ENCODE measurements at places on chromosomes 13 and 19.

DNA sequence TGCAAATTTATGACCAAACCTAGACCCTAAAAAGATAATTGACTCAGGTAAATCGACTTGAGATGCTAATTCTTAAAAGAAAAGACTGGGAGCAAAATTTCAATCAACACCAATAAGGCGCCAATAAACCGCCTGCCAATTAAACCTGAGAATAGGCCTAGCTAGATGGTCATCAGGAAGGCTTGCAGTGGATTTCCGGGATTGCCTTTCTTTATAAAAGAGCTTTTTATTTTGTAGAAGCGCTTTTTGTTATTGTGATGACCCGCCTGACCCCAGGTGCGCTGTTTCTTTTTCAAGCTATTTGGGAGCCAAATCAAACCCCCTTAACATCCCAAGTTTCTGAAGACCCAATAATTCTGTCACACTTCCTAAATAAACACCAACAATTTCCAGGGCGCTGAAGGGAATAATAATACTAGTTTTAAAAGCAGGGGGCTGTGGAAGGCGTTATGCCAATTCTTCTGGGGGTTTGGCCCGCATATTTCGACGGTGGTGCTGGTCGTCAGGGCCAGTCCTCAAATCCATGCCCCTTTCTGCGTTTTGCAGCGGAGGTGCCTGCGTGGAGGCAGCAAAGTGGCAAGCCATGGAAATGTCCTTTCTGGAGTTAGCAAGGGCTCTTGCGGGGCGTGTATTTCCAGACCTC lies 2.9 kb upstream of the ZIC5 start:
- DNase-seq: no peak

GRCh38 chr13:70634893-70635292 lies 526.6 kb upstream of the KLHL1 start:
- no peak for DNase-seq

DNA sequence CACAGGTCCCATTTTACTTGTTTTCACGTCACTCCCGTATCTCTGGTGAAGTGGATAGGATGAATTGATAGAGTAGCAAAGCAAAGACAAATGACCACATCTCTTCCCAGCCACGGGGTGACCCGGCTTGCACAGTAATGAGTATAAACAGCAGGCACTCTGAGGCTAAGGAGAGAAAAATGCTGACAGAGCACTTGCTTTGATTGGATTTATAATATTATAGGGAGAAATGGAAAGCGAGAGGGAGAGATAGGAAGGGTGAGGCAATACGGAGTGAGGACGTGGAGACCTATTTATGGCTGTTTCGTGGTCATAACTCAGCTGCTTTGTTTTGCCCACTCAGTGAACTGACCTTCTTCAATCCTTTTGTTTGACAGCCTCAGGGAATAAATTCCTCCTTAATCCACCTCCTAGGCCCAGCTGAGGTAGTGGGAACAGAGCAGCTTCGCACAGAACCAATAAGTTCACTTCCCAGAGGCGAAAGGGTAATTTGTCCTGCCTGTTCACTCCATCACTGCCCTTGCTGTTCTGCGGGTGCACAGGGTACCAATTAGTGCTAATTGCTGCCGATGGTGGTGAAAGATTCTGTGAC lies 68.6 kb downstream of the ERCC5 start:
- no peak for DNase-seq

GRCh38 chr13:113507505-113508345 lies 17.2 kb upstream of the DCUN1D2 start:
- no peak for DNase-seq

DNA sequence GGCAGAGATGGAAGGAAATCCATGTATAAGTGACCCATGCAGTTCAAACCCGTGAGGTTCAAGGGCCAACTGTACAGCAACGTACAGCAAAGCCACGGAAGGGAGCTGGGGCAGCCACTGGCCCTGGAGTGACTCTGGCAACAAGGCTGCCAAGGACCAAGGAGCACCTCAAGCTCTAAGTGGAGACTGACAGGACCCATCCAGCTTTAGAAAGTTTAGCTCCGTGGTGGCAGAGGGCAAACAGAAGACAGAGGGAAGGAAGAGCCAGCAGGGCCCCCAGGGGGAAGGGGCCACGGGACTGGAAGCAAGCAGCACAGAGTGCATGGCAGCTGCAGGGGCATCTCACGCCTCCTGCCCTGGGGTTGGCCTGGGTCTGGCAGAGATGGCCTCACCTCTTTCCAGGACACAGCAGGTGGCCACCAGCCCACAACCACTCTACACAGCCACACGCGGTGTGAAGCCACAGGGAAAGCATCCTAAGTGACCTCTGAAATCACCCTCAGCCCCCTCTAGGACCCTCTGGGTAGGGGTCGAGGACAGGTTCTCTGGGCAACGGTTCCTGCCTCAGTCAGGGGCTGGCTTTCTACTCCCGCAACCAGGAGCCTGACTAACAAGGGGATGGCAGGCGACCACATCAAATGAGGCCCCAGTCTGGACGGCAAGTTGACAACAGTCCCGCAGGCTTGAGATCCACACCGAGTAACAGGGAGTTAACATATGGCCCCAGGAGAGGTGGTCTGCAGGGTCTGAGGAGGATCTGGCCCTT lies 3.8 kb downstream of the MIER2 start:
- no peak for DNase-seq

DNA sequence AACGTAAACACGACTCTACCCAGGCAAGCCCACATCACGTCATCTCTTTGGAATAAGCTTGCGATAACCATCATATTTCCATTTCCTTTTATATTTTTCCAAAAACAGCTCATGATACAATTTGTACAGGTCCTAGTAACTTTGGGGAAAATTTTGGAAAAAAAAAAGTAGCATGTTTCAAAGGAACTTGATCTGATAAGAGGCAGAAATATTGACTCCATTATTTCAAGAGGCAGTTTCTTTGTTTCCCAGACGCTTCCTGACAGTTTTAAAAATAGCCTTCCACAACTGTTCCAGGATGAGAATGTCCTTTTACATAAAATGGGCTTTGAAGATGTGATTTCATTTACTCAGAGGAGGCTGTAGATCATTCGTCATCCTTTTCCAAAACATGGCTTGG lies 23.1 kb downstream of the KLF2 start:
- no peak for DNase-seq

DNA sequence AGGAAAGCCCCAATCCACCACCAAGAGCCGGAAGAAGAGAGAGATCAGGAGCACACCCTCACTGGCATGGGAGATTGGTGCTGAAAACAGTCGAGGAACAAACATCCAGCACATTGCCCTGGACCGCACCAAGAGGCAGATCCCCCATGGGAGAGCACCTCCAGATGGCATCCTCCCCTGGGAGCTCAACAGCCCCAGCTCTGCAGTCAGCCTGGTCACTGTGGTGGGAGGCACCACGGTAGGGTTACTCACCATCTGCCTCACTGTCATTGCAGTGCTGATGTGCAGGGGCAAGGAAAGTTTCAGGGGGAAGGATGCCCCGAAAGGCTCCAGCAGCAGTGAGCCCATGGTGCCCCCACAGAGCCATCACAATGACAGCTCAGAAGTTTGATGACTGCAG lies 110.2 kb downstream of the STOML3 start:
- DNase-seq: no peak

DNA sequence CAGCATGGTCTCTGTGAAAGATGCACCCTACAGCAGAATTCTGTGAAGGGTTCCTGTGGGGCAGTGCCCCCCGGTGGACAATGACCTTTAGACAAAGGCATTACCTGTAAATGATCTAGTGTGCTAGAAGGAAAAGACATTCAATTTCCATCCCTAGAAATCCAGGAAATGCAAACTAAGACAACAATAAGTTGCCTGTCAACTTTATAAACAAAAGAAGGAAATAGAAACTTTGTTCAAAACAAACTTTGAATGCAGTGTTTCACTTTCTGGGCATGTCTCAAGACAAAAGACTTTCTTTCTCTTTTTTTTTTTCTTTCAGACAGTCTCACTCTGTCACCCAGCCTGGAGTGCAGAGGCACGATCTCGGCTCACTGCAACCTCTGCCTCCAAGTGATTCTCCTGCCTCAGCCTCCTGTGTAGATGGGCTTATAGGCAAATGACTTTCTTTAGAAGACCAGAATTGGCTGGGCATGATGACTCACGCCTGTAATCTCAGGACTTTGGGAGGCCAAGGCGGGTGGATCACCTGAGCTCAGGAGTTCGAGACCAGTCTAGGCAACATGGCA lies 15.5 kb downstream of the TEX101 start:
- DNase-seq: no peak

GRCh38 chr13:73873940-73874830 lies 260.0 kb downstream of the KLF12 start:
- no peak for DNase-seq

DNA sequence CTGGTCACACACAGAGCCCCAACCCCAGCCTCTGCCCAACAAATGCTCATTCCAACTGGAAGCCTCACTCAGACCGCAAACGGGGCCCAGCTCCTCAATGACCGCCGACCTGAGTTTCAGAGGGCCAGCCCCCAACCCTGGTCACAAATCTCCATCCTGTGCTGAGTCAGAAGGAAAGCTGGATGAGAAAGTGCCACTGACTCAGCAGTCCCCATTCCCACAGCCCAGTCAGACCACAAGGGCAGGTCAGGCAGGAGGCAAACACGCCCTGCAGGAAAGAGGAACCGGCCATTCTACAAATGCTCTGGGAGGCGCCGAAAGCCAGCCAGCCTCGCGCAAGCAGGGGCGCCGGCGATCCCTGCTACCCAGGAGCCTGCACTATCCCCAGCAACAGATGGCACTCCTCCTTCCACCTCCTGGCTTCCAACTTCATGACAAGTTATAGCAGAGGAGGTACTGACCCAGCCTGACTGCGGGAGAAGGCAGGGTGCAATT lies 14.1 kb upstream of the PRKD2 start:
- peak; percentile 86 for DNase-seq

- DNase-seq: no peak
These were observed 22.4 kb upstream of the C13orf46 start for GRCh38 chr13:113996081-113996911.

DNA sequence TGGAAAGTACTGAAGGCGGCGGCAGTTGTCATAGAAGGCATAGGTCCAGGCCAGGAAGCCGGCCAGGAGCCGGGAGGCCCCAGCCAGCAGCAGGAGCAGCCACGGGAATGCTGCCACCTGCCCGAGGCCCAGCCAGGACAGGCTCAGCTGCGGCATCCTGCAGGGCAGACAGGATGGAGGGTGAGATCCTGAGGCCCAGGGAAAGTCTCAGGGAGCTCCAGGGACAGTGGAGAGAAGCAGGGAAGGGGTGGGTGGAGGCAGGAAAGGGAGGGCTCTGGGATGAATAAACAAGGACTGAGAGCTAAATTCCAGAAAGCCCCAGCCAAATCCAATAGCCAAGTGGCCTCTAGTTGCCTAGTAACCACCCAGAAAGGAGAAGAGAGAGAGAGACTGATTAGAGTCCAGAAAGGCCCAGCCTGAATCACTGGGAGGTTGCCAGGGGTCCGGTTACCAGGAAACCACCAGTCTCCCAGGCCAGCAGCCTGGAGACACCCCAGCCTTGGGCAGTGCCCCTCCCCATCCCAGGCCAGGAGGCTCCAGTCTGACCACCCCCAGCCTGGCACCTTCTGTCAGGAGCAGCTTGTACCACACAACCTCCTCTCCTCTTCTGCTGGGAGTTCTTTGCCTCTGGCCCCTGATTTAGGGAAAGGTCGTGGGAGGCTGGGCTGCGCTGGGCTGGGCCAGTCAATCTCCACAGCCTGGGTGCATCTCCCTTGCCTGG lies 7.5 kb upstream of the OR10H5 start:
- DNase-seq: no peak

DNA sequence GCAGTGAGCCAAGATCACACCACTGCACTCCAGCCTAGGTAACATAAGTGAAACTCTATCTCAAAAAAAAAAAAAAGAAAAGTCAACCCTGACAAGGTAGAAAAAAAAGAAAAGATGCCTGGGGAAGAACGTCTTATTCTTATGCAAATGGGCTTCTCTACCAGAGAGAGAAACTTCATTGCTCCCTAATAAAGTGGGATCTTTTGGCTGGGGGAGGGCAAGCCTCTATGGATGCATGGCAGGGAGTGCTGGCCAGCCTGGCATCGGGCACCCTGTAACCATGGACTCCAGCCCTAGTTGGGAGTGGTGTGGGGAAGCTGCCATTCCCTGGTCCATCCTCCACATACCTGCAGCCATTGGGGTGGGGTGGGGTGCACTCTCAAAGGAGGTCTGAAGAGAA lies 30.7 kb upstream of the ZNF728 start:
- DNase-seq: no peak

DNA sequence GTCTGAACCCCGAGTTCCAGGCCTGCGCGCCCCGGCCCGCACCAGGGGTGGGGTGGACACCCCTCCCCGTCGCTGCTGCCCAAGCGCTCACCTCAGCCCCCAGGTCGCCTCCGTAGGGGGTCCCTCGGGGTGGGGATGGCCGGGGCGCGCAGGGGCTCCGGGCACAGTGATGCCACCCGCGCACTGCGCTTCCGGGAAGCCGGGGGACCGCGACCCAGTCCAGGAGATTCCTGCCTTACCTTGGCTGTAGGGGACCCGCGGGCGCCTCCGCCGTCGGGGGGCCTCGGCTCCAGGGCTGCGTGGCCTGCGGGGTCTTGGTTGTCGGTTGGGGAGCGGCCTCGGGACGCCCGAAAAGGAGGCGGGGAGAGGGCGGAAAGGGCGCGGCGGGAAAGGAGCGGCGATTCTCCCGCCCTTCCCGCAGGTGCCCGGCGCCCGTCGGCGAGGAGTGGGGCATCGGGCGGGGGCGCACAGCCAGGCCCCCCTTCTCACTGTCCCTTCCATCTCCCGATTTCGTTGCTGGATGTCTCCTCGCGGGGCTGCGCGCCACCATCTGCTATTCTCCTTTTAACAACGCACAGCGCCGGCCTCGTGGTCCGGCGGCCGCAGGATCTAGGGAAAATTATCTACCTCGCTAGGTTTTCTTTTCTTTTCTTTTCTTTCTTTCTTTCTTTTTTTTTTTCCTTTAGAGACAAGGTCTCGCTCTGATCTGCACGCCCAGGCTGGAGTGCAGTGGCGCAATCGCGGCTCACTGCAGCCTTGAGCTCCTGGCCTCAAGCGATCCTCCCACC lies at the start of gene KEAP1:
TSS of gene KEAP1 (minus strand) at position 355 of the 788 bp plus-strand sequence. CDS start 3,323 bp downstream, outside the sequence.
- no peak for DNase-seq

- DNase-seq: no peak
These were observed 606.9 kb downstream of the PCDH9 start for GRCh38 chr13:66623129-66623820.

- DNase-seq: no peak
These were observed 1.6 kb downstream of the JAK3 start for GRCh38 chr19:17846146-17846545.

DNA sequence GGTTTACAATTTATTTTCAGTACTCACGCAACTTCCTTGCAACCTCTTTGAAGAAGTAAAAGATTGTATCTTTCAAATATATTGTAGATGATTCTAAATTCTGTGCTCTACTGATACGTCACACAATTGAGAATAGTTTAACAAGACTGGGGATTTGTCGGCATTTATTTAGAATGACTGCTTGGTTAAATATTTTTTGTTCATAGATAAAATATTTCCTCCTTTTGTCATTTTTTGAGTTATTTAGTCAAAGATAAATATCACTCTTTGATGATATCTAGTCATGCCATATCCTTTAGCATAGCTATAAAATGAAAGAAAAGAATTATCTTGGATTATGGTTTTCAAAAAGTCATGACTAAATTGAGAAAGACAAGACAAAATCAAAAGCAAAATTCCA lies 2747.8 kb downstream of the PCDH9 start:
- no peak for DNase-seq

GRCh38 chr13:99997702-99998214 lies 16.2 kb downstream of the ZIC2 start:
- DNase-seq: no peak

- DNase-seq: no peak
These were observed 7.5 kb upstream of the ATP8B3 start for GRCh38 chr19:1819341-1820255.
